ENCODE measurements at places on chromosomes 4 and X.

DNA sequence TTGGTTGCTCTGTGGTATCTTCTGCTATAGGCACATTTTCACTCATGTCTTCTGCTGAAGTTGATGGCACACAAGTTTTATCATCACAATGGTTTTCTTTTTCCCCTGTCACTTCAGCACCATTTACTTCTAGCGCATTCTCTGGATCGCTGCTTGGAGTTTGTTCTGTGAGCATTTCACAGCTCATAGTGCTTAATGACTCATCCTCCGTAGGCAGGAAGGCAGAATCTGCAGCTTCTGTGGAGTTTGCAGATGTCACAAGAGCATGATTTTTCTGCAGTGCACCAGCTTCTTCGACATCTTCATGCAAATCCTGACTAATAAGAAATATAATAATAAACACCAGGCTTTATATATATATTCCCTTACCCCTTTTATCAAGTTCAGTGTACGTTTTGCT, 83.6 kb downstream of the CHM start:
- no peak for DNase-seq

GRCh38 chr4:84678976-84679744, 96.2 kb downstream of the CDS1 start:
- DNase-seq = no peak

DNA sequence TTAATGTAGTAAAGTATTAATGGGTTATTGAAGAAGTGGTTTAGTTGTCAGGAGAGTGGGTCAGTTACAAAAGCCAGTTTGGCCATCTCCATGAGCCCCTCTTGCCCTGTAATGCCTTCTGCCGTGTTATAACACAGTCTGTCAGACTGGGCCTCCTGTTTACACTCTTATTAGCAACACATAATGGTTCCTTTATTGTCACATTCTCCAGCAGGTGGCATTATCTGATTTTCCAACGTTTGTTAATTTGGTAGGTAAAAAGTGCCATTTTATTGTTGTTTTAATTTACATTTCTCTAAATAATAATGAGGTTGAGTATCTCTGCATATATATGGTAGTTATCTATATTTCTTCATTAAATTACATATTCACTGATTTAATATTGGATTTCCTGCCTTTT, 560.8 kb downstream of the FGF13 start:
- no peak for DNase-seq

GRCh38 chrX:40176351-40177116, 78.8 kb upstream of the BCOR start:
- DNase-seq = no peak
